Activated T-helper 1 cell treated with anti-CD3 and anti-CD28 coated beads, Interleukin-2, amount 50 U/mL, for 16 hours (primary cell): ENCODE measurements at places on chromosomes 13 and 19.

- DNase-seq = no peak
These were observed 17.5 kb downstream of the C13orf42 start for GRCh38 chr13:51093574-51093973.

- no peak for DNase-seq
These were observed 444 bp upstream of the NCCRP1 start for GRCh38 chr19:39196320-39196719.

GRCh38 chr13:30113983-30114570 is 193.3 kb downstream of the KATNAL1 start:
- no peak for DNase-seq

DNA sequence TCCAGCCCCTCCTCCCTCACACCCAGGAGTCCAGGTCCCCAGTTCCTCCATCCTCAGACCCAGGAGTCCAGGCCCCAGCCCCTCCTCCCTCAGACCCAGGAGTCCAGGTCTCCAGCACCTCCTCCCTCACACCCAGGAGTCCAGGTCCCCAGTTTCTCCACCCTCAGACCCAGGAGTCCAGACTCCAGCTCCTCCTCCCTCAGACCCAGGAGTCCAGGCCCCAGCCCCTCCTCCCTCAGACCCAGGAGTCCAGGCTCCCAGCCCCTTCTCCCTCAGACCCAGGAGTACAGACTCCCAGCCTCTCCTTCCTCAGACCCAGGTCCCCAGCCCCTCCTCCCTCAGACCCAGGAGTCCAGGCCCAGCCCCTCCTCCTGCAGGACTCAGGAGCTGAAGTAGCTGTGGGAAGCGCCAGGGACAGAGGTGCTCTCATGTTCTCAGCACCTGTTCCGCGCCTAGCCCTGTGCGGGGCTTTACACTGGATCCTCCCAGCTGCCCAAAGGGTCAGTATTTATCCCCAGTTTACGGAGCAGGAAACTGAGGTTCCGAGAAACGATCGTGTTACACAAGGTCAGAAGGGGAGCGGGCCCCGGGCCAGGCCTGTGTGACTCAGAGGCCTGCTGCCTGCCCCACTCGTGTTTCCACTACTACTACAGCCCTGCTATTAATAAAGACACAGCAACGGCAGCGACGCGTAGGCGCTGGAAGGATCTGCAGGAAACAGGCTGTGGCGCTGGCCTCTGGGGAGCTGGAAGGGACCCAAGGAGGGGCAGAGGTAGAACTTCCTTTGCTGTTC is 1.7 kb upstream of the SBK3 start:
- DNase-seq = no peak

- DNase-seq = no peak
These were observed 93.5 kb upstream of the MRI1 start for GRCh38 chr19:13670846-13671245.

- DNase-seq = no peak
These were observed 103.5 kb downstream of the SUCLA2 start for GRCh38 chr13:47897411-47898050.

DNA sequence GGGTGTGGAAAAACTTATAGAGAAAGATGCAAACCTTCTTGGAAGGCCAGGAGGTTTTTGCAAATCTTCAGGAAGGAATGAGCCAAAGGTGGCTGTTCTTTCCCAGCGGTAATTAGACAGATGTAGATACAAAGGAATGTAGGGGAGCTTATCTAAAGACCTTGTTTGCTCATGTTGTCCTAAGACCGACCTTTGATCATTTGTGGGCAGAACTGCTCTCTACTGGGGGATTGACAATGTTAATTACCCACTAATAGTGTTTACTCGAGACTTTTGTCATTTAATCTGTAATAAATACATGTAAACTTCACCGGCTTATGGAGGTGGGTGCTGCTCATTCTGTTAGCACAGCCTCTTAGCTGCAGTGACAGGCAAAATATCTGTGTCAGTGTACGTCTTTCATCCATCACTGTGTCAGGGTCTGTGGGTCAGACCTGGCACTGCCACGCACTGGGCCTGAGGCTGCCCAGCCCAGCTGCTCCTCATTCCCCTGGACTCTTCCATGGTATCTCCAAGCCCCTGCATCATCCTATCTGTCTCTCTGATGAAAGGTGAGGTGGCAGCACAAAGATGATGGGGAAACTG is 68.3 kb downstream of the ZNF431 start:
- DNase-seq = no peak

GRCh38 chr13:42007844-42008243 is 40.6 kb upstream of the DGKH start:
- DNase-seq = no peak

GRCh38 chr13:98324105-98324504 is 147.0 kb upstream of the RNF113B start:
- no peak for DNase-seq

GRCh38 chr13:110436276-110436675 is 125.2 kb downstream of the RAB20 start:
- DNase-seq = no peak

DNA sequence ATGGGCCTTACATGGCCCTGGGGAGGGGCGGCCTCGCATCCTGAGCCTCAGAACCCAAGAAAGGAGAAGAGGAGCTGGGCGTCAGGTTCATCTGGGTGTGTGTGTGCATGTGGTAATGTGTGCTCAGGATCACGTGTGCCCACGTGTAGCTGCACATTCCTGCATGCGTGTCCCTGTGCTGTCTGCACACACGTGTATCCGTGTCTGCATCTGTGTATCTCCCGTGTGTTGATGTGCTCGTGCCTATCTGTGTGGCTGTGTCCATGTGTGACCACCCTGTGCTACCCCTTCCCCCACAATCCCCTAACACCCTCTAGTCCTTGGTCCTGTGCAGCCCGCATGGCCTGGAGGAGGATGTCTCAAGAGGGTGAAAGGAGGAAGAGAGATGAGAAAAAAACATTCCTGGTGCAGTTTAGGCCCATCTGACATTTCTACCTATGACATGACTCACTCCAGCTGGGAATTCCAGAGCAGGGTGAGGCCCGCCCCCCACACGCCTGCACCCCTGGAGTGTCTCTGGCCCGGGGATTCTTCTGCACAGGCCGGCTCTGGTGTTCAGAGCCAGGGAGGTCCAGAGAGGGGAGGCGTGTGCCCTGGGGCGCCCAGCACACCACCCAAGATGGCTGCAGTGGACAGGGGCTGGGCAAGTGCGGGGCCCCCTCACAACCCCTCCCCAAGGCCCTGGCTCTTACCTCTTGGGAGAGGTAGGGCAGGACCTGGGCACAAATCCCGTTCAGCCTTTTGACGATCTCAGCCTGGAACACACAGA is 7.1 kb downstream of the TLE5 start:
- DNase-seq = no peak
